H54 (cell line): ENCODE measurements at places on chromosomes 2 and 18.

GRCh38 chr18:79397830-79398761, 2.4 kb downstream of the NFATC1 start:
- DNase-seq, result no peak

DNA sequence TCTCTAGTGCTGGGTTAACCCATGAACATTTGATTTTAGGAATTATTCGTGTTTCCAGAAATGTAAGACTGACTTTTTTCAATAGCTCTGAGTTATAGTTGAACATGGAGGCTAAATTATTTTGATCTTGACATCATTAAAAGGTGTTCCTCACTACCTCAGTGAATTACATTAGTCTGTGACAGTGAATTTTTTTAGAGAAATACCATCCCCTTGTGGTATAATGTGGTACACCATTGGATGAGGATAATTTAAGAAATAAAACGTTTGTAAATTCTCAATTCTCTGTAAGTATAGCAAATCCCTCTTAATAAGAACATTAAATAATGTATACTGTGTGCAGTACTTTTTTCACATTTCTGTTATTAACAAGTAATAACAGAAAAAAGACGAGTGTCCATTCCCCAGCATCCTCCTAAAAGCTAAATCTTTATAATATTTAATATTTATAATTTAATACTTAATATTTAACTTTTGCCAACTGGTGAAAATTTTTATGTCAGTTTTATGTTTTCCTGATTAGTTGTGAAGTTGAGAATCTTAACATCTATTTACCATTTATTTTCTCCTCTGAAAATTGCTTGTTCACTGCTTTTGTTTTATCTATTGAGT, 70.3 kb upstream of the CWC22 start:
- DNase-seq, result no peak

DNA sequence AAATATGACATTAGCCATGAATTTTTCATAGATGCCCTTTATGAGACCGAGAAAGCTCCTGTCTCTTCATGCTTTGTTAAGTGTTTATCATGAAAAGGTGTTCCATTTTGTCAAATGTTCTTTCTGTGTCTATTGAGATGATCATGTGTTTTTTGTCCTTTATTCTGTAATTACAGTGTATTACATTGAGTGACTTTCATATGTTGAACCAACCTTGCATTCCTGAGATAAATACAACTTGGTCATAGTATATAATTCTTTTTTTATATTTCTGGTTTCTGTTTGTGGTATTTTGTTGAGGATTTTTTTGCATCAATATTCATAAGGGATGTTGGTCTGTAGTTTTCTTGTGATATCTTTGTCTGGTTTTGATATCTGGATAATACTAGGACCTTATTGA, 52.9 kb upstream of the HPCAL1 start:
- DNase-seq, result no peak

GRCh38 chr2:154207288-154208047, 335.7 kb downstream of the GALNT13 start:
- no peak for DNase-seq

GRCh38 chr2:104433657-104434056, 420.3 kb upstream of the POU3F3 start:
- no peak for DNase-seq

GRCh38 chr2:11456251-11456650, 9.7 kb downstream of the E2F6 start:
- DNase-seq, result no peak

DNA sequence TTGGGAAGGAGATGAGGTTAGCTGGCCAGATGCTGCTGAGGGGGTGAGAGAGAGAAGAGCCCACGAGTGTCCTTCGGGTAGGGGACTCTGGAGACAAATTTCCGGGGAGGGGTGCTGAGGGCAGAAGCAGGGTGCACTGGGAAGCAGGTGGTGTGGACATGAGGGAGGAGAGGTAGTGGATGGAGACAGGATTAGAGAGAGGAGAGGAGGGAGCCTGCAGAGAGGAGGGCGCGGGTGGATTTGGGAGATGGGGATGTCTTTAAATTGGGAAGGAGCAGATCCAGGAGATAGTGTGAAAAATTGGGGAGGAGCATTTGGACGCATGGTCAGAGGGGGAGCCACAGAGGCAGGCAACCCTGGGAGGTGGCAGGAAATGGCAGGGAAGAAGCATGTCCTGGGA, 154.7 kb downstream of the DYSF start:
- no peak for DNase-seq

DNA sequence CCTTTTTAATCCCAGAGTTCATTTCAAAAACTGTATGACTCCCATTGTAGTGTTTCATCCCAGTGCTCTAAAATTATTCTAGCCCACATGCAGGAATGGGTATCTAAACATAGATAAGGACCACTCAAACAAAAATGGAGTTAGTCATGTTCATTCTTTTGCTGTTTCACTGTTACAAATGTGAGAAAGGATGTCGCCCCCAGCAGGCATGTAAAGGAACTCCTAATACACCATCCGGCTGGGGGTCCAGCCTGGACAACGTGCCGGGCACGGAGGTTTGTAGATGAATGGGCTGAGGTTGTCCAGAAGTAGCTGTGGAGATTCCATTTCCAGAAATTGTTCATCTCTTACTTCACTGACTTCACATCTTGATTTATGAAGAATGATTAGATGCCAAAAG, 101.9 kb upstream of the RAB12 start:
- DNase-seq, result no peak

DNA sequence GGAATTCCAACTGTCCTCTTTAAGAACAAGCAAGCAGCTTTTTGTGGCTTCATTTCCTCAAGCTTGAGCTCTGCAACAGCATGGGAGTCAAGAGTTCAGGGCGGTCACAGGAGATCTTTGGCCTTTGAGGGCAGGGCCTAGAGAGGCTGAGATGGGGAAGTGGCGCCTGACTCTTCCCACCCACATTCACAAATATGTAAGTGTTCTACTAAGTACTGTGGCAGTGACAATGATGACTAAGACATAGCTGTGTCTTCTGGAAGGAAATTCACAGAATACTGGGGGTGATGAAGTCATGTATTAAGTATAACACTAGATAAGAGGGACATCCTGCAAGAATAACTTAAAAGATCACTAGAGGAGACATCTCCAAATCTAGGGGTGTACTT, 15.0 kb downstream of the RND3 start:
- DNase-seq, result no peak
